ENCODE measurements at places on chromosomes 12 and 14. TPM values are rescaled to one million over a fixed set of nuclear protein-coding genes. Genes with fewer than 3 reads are reported as not detected.

GRCh38 chr12:6603095-6603567 lies 4.0 kb downstream of the CHD4 start:
- no peak for DNase-seq
- H3K27me3 ChIP-seq = no peaks in the 10 kb centered on the region
- peaks cover 46% of the 10 kb centered on the region for H3K36me3 ChIP-seq
- H3K4me3 ChIP-seq = no peak overlapping the region
- H3K4me1 ChIP-seq = peaks cover 29% of the 10 kb centered on the region
- H3K27ac ChIP-seq = 0 out of 2 replicates have a peak overlapping the region, but pooled peaks have one; percentile 32

DNA sequence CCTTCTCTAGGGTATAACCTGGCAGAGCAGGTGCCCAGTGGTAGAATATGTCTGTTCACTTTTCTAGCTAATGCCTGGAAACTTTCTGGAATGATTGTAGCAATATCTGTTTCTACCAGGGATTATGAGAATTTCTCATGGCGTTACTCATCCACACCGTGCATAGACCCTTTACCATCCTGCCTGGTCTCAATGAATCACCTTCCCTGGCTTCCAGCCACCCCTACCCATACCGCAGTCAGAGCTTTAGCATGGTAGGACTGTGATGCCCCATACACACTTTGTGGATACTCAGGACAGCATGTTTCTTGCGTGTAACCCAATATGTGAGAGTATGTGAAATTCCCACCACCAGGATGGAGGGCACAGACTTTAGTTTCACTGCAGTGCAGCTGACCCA lies 45.4 kb downstream of the TUNAR start:
- no peak overlapping the region for H3K27ac ChIP-seq

KRT3 gene
- not detected for total RNA-seq

- no peaks in the 10 kb centered on the region for H3K36me3 ChIP-seq
- no peak overlapping the region for H3K4me3 ChIP-seq
- peak; percentile 40 for DNase-seq
- no peaks in the 10 kb centered on the region for H3K27me3 ChIP-seq
- H3K27ac ChIP-seq = peak overlapping the region; percentile 10
- peaks cover 12% of the 10 kb centered on the region for H3K4me1 ChIP-seq
Observed at GRCh38 chr12:104669089-104669721, 212.5 kb downstream of the CHST11 start.

DNA sequence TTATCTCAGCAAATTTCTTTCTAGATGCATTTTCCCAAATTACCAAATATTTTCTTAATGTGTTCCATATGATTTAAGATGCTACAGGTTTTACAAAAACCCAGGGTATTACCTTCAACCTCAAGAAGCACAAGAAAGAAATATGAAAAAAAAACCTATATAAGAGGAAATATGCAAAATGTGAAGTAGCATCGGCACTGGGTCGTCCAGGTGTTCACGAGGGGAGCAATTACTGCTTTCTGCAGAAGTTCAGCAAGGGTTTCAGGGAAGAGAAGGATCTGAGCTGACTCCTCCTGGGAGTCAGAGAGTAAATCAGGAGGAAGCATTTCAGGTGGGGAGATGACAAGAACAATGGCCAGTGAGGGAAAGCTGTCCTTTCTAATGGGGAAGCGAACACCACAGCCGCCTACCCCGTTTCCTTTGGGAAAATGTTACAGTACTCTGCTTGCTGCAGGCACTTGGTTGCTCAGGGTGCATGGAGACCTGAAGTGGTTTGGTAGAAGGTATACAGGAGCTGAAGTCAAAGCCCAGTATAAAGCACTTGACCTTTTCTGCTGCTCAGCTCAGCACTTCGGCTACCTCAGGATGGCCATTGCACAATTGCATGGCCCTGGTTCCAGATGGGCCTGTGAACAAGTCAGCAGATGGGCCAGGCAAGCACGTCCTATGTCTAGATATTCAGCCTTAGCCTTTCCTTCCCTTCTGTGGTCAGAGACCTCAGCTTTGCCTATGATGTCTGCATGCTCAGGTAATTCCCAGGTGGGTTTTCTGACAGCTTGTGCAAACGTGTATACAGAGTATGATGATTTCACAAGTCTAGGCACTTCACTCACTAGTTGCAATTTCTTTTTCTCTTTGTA lies 155.6 kb downstream of the PAX9 start:
- H3K27me3 ChIP-seq = no peaks in the 10 kb centered on the region
- H3K36me3 ChIP-seq = no peaks in the 10 kb centered on the region
- H3K27ac ChIP-seq = no peak overlapping the region
- H3K4me3 ChIP-seq = no peak overlapping the region

All from GM23338 (cell line).